Progenitor cell of endocrine pancreas (in vitro differentiated cells): ENCODE measurements at places on chromosomes 7 and 10.

DNA sequence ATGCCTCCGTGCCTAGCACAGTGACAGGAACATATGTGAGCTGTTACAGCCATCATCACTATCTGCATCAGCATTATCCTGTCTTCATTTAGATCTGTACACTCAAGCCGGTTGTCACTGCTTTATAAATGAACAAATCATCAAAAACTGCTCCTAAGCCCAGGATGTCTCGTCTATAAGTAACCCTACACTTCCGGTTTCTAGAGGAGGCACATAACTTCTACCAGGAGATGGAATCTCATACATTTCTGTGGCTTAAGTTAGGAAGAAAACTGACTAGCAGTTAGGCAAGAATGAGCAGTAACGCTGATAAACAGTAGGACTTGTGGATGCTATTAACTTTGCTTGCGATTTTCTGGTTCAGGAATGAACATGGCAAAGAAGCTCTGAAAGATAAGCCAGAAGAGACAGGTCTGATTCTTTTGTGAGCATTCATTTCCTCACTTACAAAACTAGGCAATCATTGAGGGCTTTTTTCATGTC, 1199.2 kb downstream of the SORCS3 start:
- no peak for DNase-seq

DNA sequence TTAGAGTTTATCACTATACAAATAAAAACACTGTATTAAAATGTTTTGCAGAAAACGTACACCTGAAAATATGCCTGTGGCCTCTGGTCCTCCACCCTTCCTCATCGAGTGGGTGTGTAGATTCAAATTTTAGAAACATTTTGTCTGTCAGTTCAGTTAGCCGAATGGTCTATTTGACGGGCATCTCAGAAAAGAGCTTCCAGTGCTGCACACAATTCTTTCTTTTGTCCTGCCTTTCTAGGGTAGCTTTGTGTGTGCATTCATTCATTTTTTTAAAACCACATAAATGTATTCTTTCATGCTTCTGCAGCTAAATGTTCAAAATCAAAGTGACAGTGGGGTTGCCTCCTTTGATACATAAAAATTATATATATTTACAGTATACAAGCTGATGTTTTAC, 46.8 kb downstream of the GNAI1 start:
- DNase-seq: no peak

GRCh38 chr10:21870849-21871248, 132.7 kb downstream of the DNAJC1 start:
- DNase-seq: no peak

- no peak for DNase-seq
Observed at GRCh38 chr7:93592588-93593266, 18.2 kb upstream of the CALCR start.

DNA sequence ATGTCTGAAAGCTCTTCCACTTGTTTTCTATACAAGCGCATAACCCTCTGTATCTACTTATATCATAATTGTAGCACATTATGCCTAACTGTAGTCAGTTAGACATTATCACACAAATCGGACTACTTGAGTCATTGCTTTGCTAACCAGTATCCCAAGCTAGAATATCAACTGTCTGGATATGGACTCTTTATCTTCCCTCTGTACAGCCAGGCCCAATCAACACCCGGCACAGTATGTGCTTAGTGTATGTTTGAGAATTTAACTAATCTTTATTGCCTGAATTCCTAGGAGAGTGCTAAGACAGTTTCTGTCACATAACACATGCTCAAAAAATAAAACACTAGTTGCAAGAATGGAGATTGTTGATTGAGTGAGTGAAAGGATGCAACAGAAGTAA, 211.2 kb downstream of the ARL4A start:
- DNase-seq: no peak

DNA sequence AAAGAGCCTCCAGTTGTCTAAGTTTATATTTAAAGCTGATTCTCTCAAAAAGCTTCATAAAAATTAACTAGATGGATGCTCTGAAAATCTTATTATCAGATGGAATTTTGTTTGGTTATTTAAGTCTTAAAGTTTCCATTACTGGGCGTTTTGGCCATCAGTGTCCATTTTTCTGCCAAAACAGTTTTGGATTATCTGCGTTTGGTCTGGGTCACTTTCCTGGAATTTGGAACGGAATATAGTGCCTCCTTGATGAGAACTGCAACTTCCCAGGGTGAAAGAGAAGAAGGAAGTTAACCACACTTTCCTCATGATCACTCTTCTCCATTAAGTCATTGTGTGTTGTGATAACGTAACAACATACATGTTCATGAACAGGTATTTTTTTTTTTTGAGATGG, 764.9 kb upstream of the AUTS2 start:
- DNase-seq: no peak

- no peak for DNase-seq
Observed at GRCh38 chr10:63003816-63004453, 129.2 kb upstream of the NRBF2 start.

DNA sequence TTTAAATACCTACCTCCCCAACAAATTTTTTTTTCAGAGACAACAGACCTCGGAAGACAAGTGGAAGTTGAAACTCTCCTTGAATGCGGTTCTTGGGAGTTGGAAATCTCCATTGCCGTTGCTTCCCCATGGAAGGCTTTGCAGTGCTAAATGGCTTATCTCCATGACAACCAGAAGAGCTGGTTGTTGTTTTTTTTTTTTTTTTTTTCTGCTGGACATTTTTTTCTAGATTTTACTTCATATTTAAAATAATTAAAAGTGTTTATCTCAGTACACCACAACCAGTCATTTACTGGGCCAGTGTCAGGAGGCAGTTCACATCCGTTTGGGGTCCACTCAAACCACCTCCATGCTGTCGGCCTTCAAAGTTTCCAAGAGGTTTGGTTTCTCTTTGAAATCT, 348.5 kb upstream of the PRKCQ start:
- DNase-seq: no peak

- no peak for DNase-seq
Observed at GRCh38 chr7:7178906-7179305, 3.4 kb upstream of the C1GALT1 start.

- no peak for DNase-seq
Observed at GRCh38 chr10:98394851-98395440, 20.0 kb downstream of the PYROXD2 start.

DNA sequence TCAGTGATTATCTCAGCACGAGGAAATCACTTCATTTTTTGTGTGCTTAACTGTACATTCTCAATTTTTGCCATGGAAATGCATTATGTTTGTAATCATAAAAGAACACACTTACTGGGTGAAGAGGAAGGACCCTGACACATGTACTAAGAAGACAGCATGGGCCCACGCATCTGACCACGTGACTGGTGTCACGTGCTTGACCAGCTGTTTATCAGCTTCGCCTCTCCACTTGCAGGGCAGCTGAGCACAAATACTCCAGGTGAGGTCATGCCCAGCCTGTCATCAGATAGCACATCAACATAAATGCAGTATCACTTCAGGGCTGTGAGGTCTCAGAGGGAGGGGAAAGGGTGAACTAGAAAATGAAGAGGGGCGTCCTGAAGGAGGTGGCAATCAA, 179.8 kb downstream of the EBF3 start:
- no peak for DNase-seq

DNA sequence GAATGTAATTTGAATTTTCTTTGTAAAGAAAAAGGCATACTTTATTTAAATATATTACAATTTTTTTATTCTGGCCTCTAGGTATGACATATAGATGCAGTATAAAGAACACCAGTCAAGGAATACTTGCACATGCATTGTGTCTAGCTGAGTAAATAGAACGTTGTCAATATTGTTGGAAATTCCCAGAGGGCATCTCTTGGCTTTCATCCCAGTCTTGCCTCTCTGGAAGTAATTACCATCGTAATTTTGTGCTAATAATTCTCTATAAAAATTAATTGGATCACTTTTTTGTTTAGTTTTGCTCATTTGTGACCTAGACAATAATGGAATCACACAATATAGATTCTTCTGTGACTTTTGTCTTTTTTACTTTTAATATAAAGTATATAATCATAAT, 1052.3 kb upstream of the CELF2 start:
- no peak for DNase-seq

- DNase-seq: peak; percentile 21
Observed at GRCh38 chr7:53218730-53219504, 183.5 kb downstream of the POM121L12 start.

- DNase-seq: no peak
Observed at GRCh38 chr7:117009705-117010361, 56.5 kb downstream of the ST7 start.

DNA sequence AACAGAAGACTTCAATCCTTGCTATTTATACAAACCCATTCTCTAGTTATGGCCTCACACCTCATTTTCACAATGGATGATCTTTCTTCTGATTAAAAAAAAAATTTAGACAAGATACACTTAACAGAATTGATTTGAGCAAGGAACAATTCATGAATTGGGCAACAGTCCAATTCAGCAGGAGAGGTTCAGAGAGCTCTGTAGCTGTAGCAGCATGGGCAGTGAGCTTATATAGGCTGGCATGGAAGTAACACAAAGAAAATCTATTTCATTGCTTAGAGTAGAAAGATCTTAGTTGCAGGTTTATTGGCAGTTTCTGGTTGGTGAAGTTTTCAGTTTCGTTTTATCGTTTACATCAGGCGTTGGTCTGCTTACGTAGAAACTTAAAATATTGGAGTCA, 23.0 kb upstream of the LRGUK start:
- DNase-seq: no peak

DNA sequence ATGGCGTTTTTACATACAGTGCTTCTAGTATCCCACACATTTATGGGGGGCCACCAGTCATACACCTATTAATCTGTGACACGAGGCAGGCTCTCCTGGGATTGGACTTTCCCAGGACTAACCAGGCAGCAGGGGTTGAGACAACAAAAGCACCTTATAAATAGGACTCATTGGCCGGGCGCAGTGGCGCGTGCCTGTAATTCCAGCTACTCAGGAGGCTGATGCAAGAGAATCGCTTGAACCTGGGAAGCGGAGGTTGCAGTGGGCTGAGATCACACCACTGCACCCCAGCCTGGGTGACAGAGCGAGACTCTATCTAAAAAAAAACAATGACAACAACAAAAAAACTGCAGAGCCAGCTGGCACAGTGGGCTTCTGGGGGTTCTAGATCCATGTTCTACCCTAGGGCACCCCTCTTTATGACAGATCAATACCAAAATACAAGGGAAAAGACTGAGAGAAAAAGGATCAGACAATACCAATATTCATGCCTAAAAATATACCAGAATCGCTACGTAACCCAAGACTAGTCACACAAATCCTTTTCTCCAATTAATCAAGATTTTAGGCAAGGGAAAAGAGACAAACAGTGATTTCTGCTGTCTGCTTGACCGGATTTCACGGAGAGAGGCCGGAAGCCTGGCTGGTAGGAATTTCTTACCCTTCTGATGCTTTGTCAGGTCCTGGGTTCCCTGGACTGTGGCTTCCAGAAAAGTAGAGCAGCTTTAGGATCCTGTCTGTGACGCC, 98.4 kb upstream of the CCNY start:
- DNase-seq: no peak

- DNase-seq: no peak
Observed at GRCh38 chr7:125599387-125599786, 669.8 kb upstream of the POT1 start.

GRCh38 chr7:141436575-141437075, 114.6 kb upstream of the AGK start:
- DNase-seq: no peak

DNA sequence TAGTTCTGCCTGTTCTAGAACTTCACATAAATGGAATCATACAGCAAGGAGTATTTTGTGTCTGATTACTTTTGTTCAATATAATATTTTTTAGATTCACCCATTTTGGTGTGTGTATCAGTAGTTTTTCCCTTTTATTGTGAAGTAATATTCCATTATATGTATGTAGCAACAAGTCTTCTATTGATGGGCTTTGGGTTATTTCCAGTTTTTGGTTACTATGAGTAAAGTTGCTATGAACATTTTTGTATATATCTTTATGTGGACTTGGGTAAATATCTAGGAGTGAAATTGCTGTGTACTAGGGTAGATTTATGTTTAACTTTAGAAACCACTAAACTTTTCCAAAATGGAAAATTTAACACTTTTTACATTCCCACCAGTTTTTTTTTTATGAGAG, 35.7 kb downstream of the ADK start:
- DNase-seq: no peak

DNA sequence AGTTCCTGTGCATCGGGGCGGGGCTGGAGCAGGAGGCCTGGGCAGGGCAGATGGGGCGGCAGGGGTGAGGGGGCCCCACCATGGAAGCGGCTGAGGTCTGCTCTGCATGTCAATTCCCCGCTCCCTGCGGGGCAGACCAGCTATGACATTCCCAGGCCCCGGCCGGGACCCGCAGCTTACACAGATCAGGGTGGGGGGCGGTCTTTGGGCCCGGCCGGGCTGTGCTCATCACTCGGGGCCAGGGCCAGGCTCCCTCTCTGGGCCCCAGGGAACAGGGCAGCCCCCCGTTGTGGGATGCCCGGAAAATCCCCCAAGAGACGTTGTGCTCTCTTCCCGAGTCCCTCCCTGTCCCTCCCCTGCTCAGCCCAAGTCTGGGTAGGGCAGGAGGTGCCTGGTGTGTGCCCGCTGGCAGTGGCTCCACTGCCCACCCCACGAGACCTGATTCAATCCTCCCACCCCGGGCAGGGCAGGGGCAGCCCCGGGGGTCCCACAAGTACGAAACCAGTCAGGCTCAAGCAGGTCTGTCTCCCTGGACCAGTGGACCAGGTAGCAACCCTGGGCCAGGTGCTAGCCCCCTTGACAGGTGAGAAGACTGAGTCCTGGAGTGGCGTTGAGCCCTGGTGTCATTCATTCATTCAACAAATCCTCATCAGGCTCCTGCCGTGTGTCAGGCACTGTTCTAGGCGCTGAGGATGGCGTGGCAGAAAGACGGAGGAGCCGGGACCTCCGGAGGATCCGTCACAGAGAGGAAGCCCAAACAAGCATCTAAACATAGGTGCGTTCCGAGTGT, 29.0 kb downstream of the MICALL2 start:
- DNase-seq: no peak

- DNase-seq: no peak
Observed at GRCh38 chr7:34837316-34837715, 179.3 kb downstream of the NPSR1 start.

DNA sequence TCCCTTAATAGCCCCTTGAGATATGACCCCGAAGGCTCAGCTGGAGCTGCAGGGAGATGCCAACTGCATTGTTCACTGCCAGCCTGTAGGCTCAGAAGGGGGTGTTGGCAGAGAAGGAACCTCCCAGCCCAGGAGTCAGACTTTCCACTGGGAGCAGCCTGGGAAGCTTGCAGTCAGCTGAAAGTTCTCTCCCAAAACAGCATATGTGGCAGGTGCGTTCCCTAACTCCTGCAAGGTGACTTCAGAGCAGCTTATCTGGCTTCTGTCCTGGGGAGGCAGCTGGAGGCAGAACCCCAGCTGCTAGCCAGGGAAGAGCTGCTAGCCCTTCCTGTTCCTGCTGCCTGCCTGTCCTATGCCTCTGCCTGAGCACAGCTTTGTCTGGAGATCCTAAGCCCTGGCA, 8.1 kb downstream of the SFTPA2 start:
- DNase-seq: no peak

- DNase-seq: no peak
Observed at GRCh38 chr10:34392641-34393170, 422.4 kb downstream of the PARD3 start.

DNA sequence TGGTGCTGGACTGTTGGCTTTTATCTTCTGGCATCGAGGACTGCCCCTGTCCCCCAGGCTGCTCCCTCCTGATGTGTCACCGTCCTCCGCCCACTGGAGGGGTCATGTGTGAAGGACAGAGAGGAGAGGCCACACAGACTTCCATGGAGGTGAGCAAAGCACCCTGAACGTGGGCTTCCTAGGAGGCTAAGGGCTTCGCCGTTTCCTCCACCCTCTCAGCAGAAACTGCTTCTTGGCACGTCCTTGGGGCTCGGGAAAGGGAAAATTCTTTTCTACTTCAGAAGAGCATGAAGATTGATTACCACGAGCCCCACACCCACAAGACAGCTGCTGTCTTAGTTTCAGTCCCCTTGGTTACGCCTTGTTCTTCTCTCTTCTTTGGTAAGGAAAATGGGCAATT, 218.2 kb downstream of the CCDC3 start:
- no peak for DNase-seq
